ENCODE measurements at places on chromosomes 2 and 18.

GRCh38 chr2:138209009-138209408, 244.7 kb downstream of the HNMT start:
- DNase-seq = no peak

DNA sequence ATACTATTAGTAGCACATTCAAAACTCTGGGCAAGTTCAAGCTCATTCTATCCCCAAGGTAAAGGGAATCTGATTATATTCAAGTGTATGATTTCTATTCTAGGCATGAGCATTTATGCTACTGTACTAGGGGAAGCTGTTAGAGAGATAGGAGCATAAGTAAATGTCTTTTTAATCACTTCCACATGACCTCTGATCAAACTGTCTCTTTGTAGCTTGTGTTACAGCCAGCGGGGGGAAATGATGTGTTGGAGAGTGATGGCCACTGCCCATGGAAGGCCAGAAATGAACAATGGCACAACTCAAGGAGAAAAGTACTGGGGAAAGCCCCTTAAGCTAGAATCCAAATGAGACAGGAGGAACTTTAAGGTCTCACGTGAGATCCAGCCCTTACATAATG, 894.9 kb upstream of the CDH2 start:
- DNase-seq = no peak

DNA sequence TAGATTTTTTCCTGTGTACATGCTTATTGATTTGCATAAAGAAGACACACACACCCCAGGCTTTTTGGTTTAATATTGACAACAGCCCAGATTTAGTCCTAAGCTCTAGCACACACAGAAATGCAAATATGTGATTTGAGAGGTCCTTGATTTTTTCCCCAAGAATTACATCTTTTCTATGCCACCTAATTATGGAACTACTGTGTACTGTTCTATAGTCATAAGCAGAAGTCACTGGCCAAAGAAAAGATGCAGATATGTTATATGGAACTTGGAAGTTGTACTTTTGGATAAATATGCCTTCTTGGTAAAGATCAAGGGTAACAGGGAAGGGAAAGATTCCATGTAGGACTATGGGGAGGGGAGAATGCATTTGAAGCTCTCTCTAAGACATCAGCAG, 105.6 kb downstream of the SETBP1 start:
- no peak for DNase-seq

DNA sequence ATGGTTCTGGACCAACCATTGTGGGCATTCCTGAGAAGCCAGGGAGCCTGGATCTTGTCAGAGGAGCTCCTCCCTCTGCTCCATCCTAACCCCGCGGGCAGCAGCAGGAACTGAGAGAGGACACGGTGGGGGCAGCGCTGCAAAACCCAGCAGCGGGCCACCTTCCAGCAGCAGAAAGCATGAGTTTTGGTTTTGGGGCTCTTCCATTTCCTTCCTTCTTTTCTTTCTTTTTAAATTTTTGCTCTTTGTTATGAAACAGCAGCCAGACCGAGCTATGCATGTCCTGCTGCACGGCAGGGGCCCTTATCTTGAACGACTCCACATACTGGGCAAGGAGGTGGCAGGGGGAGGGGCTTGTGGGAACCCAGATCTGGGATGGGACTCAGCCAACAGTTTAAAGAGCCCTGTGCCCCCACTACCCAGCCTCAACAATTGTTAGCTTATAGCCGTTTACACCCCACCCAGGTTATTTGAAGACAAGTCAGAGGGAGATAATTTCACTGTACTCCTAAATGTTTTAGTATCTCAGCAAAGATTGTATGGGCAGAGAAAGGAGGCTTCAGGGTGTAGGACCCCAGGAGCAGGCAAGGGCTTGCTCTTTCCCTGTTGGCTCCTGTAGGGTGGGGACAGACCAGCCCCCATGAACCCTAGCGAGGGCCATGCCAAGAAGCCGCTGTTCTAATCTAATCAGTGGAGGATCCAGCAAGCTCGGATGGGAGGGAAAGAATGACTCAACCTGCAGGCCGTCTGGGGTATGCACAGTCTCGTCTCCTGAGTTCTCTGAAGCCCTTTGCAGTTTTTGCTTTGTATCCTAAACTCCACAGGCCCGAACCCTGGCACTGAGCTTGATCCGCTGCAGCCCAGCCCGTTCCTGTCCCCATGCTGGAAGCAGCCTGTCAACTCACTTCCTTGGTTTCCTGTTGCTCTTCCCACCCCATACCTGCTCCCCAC, 75.3 kb downstream of the LRRFIP1 start:
- no peak for DNase-seq

- no peak for DNase-seq
These were observed 26.8 kb downstream of the MAL start for GRCh38 chr2:95052307-95052706.

GRCh38 chr2:135473567-135473966, 57.5 kb downstream of the ZRANB3 start:
- DNase-seq = peak; percentile 3

- no peak for DNase-seq
These were observed 483.0 kb downstream of the CCDC85A start for GRCh38 chr2:56666777-56667176.

- DNase-seq = no peak
These were observed 680 bp downstream of the ASNSD1 start for GRCh38 chr2:189661957-189662321.

DNA sequence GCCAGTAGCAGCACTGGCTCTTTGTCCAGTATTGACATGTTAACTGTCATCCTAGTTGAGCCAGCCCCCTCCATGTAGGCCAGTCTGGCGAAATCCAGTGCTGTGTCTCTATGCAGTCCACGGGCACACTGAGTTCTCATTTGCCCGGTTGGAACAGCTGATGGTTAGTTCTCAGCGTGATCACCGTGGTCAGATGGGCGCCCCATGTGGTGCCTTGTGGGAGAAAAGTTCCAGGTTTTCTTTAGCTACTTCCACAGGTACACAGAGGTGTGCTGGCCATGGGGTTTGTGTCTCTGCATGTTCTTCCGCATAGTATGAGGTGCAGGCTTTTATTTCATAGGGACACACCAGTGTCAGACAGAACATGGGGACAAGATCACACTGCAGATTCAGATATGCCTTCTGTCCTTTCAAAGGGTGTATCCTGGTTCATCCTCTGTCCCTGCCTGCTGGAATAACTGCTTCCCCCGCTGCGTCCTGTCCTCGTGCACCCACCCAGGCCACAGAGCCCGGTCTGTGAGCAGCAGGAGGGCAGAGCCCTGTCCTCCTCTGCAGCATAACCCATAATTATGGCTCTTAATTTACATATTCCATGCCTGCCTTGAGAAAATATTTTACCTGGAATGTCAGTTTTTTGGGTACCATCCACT, 334.1 kb downstream of the GBX2 start:
- DNase-seq = no peak

GRCh38 chr2:96556441-96557330, 20.1 kb downstream of the ARID5A start:
- DNase-seq = no peak

All from activated T-cell treated with anti-CD3 and anti-CD28 coated beads for 1 hour (primary cell).